ENCODE measurements at places on chromosomes 4 and X.

DNA sequence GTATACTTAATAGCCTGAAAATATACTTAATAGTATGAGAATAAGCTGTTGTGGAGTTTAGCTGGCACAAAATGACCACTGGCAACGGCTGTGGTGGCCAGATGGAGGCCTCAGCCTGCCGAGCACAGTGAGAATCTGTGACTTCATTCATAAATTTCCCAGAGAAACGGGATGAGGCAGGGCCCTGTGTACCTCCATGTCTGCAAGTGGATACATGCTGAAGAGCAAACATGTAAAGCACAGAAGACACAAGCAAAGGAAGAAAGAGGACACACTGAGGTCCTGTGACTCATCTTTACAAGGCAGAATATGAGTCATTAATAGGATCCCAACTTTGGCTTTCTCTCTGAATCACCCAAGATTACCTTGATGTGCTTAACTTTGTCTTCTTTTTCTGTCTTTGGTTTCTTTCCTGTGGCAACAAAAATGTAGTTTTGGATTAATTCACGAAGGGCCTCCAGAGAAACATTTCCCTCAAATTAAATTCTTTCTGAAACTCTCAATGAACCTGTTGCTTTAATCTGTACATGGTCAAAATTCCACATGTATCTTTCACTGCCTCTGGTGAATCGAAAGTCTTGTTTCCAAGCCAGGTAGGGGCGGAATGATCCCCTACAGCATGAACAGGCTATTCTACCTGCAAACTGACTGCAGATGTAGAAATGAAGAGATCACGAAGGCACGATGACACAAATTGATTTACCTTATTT lies 56.4 kb downstream of the IRF2 start:
- no peak for DNase-seq

GRCh38 chr4:3372264-3372932 lies 69.4 kb upstream of the HGFAC start:
- no peak for DNase-seq

GRCh38 chr4:78606035-78606434 lies 54.5 kb downstream of the ANXA3 start:
- DNase-seq: no peak

- DNase-seq: no peak
Measured at GRCh38 chrX:124426288-124427169, 80.2 kb downstream of the SH2D1A start.

DNA sequence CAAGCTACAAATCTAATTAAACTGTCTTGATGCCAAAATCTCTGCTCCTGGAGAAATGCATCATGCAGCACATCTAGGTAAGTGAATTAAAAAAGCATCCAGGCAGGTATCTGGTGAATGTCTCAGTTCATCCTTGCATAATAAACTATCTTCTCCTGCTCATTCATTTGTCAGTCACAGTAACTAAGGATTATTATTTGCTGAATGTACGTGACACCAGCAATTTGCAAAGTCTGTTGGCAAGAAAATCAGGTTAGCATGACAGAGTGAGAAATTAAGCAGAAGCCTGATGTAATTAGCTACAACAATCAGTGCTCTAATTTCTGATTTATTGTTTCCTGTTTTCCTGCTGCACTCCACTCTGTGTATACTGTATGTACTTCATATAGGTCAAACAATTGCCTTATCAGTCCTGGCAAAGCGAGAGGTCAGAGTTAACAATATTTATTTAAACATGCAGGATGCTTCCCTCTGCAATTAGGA lies 213.6 kb downstream of the FBXO8 start:
- no peak for DNase-seq

GRCh38 chr4:133403913-133404312 lies 254.8 kb downstream of the PCDH10 start:
- DNase-seq: no peak

- no peak for DNase-seq
Measured at GRCh38 chr4:105092768-105093167, 53.9 kb upstream of the TET2 start.

DNA sequence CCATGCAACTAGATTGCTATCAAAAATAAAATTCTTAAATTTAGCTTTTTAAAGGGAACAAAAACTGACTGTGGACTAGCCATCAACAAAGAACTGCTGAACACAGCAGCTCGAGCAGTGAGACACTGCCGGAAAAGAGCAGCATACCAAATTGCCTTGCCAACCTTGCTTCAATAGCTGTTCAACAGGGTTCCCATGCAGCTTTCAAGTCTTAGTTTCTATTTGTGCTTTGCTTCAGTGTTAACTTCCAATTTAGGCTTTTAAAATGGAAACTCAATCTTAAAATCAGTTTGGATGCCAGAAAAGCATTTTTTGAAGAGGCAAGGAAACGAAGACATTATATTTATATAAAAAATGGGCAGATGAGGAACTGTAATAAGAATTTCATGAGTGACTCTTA lies 463.4 kb upstream of the MAGEB18 start:
- DNase-seq: no peak

DNA sequence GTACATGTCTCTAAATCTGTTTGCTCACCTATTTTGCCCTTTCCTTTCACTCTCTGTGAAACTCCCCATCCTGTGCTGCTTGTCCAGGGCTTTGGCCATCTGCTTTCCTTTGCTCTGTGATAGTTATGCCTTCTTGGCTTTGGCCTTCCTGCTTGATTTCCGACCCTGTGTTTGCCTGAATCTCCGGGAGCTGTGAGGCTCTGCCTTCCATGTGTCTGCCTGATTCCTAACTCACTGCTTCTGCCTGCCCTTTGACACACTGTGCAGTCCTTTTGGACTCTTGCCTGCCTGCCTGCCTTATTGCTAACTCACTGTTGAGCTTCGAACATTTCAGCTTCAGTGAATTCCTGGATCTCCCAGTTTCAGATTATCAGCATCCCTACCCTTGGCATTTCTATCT lies 143.1 kb downstream of the C4orf33 start:
- DNase-seq: no peak

GRCh38 chr4:120801137-120801758 lies 121.3 kb downstream of the PRDM5 start:
- no peak for DNase-seq

DNA sequence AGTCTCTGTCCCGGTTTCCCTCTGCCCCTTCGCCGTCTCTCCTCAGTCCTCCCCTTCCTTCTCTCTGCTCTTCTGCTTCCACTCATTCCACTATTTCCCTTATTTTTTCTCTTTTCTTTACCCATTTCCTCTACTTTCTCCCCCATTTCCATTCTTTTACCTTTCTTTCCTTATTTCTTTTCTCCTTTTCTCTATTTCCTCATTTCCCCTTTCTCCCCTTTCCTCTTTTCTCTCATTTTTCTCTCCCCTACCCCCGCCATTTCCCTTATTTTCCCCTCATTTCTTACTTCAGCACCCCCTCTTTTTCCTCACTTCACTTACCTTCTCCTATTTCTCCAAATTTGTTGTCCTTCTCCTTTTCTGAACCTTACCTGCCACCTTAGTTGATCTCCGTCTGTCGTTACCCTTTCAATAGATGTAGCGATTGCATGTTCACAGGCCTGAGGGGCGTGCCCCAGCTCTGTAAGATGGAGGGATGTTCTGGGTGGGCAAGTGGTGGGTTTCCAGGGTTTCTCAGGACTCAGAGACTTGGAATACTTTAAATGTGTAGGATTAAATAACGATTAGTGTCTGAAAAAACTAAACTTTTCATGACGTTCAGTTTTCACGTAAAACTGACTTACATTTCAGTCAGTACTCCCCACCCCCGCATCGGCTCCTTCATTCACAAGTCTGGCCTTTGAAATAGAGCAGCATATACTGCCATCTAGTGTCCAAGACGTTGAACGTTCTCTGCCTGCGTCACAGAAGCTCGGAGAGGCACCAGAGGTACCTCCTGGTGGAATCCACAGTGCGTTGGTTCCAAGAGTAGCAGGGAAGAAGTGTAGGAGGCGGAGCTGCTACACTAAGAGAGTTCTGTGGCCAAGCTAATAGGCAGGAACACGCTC lies 641 bp upstream of the NCBP2L start:
- peak; percentile 61 for DNase-seq

DNA sequence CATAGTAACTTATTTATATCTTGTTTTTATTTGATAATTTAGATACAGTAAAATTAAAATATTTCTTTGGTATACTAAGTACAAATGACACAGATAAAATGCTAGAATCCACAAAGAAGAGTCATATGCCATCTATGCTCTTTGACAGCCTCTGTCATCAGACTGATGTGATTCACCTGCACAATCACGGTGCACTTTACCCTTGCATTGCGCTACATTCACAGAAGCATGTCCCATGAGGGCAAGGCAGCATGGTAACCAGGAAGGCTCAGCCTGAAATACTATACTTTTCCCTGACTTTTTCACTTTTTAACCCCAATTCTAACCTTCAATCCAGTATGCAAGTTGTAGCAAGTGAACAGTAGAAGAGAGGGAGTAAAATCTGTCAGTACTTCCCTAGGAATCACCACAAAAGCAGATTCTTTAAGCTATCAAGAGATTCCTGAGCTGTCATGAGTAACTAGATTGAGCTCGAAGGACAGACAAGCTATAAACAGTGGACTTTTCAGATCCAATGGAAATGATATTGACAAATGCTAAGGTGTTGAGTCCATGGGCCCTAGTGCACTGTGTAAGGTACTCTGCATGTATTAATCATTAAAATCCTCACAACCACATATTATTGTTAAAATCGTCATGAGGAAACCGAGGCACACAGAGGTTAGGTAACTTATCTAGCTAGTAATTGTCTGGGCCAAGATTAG lies 14.2 kb downstream of the SEC24D start:
- DNase-seq: no peak

GRCh38 chr4:60657041-60657440 lies 543.1 kb upstream of the ADGRL3 start:
- no peak for DNase-seq

DNA sequence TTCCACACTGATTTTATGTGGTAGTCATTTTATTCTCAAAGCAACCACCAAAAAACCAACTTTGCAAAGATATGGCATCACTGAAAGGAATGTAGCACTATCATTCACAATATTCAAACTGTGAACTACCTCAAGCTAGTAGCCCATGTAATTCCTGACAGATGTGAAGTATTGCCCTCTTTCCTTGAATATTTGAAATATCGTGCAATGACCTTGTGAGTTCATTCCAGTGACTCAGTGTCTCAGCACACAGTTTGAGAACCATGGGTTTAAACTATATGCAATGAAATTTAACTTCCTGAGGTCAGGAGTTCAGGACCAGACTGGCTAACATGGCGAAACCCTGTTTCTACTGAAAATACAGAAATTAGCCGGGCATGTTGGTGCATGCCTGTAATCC lies 20.9 kb upstream of the IQCM start:
- DNase-seq: no peak

DNA sequence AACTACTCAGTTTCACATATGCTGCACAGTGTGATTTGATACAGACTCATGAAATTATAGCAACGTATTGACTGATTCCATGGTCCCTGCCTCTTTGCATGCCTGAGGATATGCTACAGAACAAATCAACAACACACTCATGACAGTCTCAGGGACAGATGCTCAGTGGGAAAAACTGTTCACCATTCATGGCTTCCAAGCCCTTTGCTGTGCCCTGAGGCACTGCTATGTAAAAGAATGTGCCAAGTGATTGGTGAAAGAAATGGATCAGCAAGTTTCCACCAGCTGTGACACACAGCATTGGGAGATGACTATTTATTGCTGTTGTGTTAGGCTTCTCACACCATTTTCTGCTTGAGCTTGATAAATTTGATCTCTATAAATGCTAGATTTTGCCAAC lies 825.6 kb upstream of the INTU start:
- DNase-seq: no peak

GRCh38 chrX:136546371-136546781 lies 14.4 kb downstream of the VGLL1 start:
- DNase-seq: no peak

Data from endothelial cell (in vitro differentiated cells).